ENCODE measurements at places on chromosomes 1 and 21.

DNA sequence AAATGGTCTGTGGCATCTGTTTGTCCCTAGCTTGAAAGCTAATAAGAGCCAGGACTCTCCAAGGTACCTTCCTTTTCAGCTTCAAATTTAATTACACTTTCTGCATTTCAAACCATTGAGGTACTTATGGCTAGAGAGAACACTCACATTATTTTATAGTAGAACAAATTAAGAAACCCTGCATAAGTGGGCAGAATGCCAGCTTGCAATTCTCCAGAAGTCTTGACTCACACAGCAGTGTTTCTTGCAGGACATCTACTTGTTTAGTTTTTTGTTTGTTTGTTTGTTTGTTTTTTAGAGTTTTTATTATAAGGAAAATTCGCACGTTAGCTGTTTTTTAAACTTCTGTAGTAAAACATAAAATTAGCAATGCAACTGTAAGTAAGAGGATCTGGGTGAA, 397.2 kb downstream of the NEGR1 start:
- DNase-seq, result no peak

DNA sequence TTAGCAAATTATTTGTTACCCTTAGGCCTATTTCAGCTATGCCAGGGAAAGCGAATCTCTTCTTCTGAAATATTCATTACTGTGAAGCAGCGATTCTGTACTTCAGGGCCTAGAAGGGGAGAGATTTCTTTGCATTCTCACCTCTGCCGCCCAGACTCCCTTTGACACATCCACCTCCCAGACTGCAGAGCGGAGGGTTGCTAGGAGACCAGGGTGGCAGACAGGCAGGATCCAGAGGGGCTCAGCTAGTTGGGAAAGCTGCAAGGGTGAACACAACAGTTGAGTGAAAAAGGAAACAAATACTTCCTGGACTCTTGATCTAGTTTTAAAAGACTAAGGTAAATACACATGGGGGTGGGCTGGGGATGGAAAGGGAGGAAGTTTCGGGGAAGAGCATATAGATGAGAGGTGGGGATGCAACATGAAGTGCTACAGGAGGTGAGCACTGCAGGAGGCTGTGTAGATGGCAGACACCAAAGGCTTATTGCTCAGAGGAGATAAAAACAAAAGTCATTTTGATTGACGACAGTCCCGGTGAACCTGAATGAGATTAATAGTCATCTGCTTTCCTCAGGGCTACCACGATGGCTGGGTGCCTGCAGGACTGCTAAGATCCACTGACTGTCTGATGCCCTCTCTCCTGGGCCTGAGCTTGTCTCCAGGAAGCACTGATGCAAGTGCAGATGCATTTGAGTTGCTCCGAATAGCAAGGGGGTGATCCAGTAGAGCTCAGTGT, 26.4 kb upstream of the RAB3GAP2 start:
- DNase-seq, result no peak

DNA sequence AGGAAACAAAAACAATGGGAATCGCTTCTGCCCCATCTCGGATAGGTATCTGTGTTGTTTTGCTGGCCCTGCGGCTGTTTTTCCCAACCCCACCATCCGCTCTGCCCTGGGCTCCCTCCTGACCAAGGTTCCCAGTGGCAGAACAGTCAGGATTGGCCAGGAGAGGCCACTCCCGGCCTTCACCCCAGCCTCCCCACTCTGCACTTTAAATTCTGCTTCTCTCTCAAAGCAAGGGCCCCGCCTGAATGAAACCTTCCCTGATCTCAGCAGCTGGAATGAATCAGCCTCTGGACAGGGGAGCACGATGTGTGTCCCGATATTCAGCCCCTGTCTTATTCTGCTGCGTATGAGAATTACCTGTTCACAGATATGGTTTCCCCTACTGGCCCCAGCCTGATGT, 16.3 kb downstream of the C1orf115 start:
- DNase-seq, result no peak

DNA sequence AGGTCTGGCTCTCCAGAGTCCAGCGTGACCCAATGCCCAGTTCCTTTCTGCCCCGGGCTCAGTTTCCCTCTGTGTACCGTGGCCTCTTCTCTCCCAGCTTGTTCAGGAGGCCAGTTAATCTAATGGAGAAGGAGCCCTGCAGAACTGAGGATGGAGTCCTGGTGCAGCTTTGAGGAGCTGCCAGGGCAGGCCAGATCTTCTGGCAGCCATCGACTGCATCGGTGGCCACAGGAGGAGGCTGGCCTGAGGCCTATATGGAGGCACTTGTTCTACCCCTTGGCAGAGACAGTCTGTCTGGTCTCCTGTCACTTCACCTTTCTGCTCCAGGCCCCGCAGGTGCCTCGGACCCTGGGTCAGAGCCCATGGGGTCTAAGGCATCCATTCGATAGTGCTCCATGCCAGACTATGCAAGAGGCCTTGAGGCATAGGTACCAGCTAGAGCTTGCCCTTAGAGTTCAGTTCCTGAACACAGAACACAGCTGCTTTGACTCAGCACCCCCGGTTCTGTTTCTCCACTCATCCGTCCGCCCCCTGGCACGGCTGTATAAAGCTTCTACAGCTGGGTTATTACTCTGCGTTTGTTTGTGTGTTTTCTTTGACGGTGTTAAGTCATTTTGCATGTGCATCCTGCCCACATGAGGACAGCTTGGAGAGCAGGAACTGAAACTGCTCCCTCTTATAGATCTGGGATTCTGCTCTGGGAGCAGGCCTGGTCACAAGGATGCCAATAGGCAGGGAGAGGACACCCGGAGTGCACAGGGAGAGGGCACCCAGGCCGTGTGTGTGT, 18.5 kb upstream of the LRRN2 start:
- no peak for DNase-seq

All from activated CD4-positive, alpha-beta T cell treated with anti-CD3 and anti-CD28 coated beads, Interleukin-2, amount 50 U/mL, for 4 hours (primary cell).